AG08395 (cell line): ENCODE measurements at places on chromosomes 2 and 18.

DNA sequence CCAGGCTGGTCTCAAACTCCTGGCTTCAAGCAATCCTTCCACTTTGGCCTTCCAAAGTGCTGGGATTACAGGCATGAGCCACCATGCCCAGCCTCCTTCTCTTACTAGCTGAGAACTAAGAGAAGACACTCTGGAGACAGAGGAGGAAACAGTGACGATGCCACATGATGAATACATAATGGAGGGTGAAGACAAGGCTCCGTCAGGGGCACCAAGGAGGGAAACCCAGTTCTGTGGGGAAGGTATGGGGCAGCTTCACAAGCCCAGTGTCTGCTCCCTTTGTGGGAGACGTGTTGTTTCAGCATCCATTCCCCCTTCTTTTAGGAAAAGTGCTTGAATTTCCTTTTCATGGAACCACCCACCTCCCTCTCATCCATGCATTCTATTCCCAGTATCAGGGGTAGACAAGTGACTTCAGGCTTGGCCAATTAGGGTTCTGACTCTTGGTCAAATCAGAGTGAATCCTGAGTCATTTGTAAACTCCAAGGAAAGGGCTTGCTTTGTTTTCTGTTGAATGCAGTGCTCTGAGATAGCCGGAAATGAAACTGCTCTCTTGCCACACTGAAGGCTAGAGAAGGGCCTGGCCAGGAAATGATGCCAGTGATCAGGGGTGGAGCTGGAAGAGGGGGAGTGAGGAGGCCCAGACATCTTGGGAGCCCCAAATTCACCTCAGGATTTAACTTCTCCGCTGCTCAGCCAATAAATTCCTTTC lies 23.7 kb downstream of the TMEM127 start:
- peak; percentile 63 for DNase-seq

GRCh38 chr2:208179028-208179609 lies 10.7 kb downstream of the C2orf80 start:
- DNase-seq: no peak

DNA sequence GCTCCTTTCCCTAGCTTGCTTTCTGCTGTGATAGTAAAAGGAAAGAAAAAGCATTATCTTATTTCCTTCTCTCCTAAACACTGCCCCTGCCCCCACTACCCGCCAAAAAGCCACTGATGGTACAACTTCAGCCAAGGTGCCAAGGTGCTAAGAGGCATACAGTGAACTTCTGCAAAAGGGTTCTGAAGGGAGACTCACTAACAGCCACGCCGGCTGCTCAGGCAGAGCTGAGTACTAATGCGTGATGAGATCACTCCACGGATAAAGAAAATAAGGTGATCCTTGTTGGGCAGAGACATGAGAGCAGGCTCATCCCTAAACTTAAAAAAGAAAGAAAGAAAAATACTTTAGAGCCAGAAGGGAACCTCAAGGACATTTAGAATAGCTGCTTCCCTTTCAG lies 60.5 kb upstream of the PXDN start:
- no peak for DNase-seq

GRCh38 chr2:144475044-144475443 lies 44.9 kb downstream of the ZEB2 start:
- DNase-seq: no peak

- peak; percentile 88 for DNase-seq
Observed at GRCh38 chr2:10278029-10278762, 24.5 kb upstream of the HPCAL1 start.

GRCh38 chr2:148430101-148430500 lies 214.4 kb upstream of the EPC2 start:
- no peak for DNase-seq

DNA sequence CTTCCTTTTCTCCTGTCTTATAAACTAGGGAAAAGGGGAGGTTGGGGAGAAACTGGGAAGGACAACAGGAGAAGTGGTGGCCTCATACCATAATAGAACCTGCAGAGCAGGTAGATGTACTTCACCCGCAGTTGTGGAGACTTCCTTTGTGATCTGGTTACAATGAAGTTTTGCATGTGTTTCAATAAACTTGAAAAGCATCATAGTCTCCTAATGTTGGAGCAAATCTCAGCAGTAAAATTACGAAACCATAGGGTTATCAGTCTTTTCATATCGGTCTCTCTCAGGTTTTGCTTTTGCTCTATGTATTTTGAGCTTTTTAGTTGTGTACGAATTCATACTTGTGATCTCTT lies 30.5 kb downstream of the ANO7 start:
- no peak for DNase-seq

- DNase-seq: no peak
Observed at GRCh38 chr2:240460253-240460711, 24.8 kb downstream of the GPC1 start.

GRCh38 chr2:61978522-61978921 lies 73.0 kb downstream of the COMMD1 start:
- DNase-seq: no peak

DNA sequence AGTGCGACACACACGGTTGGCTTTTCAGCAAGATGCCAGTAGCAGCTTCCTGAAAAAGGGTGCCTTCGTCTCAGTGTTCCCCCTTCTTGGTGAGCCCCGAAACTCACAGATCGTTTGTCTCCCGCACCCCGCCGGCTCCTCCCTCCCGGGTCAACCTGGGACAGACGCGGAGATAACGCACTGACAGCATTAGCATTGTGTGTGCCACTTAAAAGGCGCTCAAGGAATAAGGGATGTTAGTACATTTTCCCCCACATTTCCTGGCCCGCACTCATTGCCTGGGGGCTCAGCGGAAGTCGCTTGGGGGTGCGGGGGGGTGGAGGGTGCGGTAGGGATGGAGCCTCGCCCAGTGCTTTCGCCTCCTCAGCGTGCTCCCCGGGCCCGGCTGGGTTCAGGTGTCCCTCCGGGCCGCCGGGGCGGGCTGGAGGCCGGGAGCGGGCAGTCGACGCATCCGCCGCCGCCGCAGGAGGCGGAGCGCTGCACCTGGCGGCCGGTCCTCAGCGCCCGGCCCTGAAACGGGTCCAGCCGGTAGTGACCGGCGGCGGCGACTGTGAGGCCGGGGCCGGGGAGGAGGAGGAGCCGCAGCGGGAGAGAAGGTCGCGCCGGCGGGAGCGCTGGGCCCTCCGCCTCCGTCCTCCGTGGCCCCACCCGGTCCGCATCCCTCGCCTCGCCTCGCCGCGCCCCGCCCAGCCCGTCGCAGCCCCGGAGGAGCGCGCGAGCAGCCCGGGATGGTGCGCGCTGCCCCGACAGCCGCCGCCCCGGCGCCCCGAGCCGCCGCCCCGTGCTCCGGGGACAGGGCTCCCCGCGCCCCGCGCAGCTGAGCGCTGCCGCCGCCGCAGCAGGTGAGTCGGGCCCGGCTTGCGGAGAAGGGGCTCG lies at the start of gene MFSD6:
Gene MFSD6, plus strand, starts transcription at position 694 of the 876 bp plus-strand sequence. CDS start 27,675 bp downstream, outside the sequence.
- DNase-seq: peak; percentile 27

DNA sequence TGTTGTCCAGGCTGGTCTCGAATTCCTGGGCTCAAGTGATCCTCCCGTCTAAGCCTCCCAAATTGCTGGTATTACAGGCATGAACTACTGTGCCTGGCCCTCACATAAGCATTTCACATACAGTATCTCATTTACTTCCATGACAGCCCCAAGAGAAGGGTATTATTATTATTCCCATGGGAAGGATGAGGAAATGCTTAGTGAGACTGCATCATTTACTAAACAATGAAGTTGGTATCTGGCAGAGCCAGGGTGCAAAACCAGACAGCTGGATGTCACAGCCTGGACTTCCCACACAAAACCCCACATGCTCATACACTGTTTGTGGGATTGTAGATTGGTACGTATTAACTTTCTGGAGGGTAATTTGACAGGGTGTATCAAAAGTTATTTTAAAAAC lies 29.9 kb downstream of the DAPL1 start:
- DNase-seq: no peak

DNA sequence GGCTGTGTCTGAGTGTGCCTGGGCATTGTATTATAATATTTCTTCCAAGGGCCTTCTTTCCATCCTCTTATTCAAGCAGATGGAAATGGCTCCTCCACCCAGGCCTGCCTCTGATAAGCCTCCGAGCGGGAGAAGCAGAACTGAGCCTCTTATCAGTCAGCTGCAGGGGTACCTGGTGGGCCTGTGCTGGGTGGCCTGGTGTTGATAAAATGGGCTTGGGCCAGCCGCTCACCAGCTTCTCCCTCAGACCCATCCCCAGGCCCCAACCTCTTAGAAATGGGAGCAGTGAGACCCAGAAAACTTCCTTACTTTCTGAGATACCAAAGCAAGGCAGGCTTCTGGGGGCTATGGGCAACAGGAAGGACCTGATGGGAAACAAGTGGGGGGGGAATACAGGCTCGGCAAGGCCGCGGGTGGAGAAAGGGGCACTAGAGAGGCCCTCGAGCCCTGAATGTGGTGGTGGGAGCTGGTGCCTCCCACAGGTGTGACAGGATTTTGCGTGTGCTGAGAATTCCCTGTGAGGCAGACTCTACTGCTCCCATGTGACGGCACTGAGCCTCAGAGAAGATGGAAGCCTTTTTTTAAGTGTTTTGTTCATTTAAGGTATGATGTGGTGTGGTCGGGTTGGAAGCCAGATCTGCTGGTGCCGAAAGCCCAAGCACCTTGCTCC lies 18.3 kb downstream of the GYPC start:
- DNase-seq: no peak

- DNase-seq: no peak
Observed at GRCh38 chr2:104043864-104044263, 810.1 kb upstream of the POU3F3 start.

DNA sequence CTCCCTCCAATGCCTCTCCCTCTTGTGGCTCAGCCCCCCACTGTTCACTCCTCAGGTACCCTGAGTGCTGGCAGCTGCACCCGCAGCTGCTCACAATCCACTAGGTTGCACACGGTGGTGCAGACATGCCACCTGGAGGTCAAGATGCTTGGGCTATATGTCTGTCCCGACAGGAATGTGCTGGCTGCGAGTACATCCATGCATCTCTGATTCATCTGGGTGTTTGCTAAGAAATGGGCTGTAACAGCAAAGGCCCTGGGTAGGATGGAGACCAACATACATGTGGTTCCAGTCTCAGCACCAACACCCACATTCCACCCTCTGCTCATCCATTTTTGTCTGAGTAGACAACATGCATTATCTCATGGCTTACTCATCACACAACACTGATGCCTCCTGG lies 31.3 kb downstream of the ANKMY1 start:
- no peak for DNase-seq
